ENCODE measurements at places on chromosomes 4 and X.
A peak's percentile ranks its signal among the peaks of the same experiment; 100 is the strongest.

- H3K27ac ChIP-seq = peak overlapping the region; percentile 78
- no peaks in the 10 kb centered on the region for H3K27me3 ChIP-seq
- H3K36me3 ChIP-seq = peaks cover 21% of the 10 kb centered on the region
These were observed 46.9 kb downstream of the TMEM131L start for GRCh38 chr4:153512952-153513500.

GRCh38 chr4:7293703-7294102, 101.4 kb downstream of the SORCS2 start:
- peaks cover 4% of the 10 kb centered on the region for H3K4me1 ChIP-seq
- DNase-seq = no peak
- peaks cover 27% of the 10 kb centered on the region for H3K27me3 ChIP-seq
- H3K27ac ChIP-seq = no peak overlapping the region
- H3K4me3 ChIP-seq = no peak overlapping the region
- no peaks in the 10 kb centered on the region for H3K36me3 ChIP-seq

DNA sequence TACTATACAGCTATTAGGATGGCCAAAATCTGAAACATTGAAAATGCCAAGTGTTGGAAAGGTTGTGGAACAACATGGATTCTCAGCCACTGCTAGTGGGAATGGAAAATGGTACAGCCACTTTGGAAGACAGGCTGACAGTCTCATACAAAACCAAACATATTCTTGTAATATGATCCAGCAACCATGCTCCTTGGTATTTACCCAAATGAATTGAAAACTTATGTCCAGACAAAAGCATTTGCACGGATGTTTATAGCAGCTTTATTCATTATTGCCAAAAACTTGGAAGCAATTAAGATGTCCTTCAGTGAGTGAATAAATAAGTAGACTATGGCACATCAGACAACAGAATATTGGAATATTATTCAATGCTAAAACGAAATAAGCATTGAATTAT, 105.8 kb upstream of the DCLK2 start:
- no peak overlapping the region for H3K4me3 ChIP-seq
- no peak for DNase-seq
- H3K4me1 ChIP-seq = no peaks in the 10 kb centered on the region
- H3K36me3 ChIP-seq = no peaks in the 10 kb centered on the region

- no peaks in the 10 kb centered on the region for H3K27me3 ChIP-seq
These were observed 99.1 kb downstream of the USP9X start for GRCh38 chrX:41184312-41184711.

DNA sequence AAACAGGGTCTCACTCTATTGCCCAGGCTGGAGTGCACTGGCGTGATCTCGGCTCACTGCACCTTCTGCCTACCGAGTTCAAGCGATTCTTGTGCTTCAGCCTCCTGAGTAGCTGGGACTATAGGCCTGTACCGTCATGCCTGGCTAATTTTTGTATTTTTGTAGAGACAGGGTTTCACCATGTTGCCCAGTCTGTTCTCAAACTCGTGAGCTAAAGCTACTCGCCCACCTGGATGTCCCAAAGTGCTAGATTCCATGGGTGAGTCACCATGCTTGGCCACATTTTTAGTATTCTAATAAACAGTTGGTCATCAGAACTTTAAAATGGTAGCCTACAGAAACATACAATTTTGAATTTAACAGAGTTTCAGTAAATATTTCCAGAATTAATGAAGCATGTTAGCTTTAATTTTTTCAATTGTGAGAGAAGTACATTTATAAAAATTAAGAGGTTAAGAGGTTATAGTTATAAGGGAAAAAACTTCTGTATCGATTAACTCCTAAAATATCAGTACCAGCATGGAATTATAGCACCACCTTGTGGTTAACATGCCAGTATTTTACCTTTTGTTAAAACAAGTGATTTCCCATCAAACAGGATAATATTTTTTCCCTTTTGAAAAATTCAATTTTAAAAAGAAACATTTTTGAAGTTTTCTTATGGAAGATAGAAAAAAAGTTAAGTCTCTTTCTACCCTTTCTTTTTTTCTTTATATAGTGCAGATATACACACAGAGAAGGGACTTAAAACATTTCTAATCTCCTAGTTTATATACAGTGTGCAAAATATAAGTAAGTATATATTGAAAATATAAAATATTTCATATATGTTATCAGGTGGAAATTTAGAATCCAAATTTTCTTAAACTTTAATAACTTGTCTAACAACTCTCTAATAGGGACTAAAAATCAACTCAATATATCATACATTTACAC, 35.4 kb downstream of the CEP44 start:
- H3K36me3 ChIP-seq = no peaks in the 10 kb centered on the region
- H3K4me1 ChIP-seq = no peaks in the 10 kb centered on the region
- DNase-seq = peak; percentile 13
- H3K27me3 ChIP-seq = no peaks in the 10 kb centered on the region

DNA sequence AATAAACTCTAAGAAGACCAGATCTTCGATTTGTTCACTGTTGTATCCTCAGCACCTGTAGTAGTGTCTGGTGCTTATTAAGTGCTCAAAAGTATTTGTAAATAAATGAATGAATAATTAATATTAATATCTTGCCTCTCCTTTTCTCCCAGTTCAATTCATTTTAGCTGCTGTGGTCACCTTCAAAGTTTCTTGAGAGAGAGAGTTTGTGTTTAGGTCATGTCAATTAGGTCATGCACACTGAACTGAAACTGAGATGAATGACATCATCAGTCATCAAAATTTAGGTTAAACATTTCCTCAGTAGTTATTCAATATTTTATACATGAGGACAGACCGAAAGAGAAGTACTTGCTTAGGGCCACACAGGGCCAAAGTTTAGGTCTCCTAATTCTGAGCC, 73.5 kb downstream of the ANXA3 start:
- no peaks in the 10 kb centered on the region for H3K36me3 ChIP-seq
- H3K27ac ChIP-seq = no peak overlapping the region

DNA sequence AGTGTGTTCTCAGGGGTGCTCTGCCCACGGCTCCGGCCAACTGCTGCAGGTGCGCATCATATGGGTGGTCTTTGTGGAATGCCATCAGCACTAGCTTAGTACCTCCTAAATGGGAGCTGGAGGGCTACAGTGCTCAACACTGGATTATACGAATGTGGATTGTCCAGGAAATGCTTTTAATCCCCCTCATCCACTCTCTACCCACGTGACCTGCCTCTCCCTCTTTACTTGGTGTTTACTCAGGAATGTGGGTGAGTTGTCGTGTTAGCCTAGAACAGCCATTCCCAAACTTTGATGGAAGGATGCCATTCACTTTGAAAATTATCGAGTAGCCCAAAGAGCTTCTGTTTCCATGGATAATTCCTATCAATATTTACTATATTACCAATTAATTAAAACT, 150.8 kb downstream of the PTTG2 start:
- H3K4me1 ChIP-seq = peaks cover 12% of the 10 kb centered on the region
- no peak for DNase-seq
- no peak overlapping the region for H3K4me3 ChIP-seq
- no peaks in the 10 kb centered on the region for H3K27me3 ChIP-seq
- H3K27ac ChIP-seq = no peak overlapping the region

GRCh38 chr4:76634220-76634619, 199.2 kb downstream of the SHROOM3 start:
- no peaks in the 10 kb centered on the region for H3K27me3 ChIP-seq
- no peak overlapping the region for H3K4me3 ChIP-seq
- no peak overlapping the region for H3K27ac ChIP-seq
- no peak for DNase-seq
- no peaks in the 10 kb centered on the region for H3K4me1 ChIP-seq

- no peak for DNase-seq
- no peak overlapping the region for H3K4me3 ChIP-seq
- peaks cover 41% of the 10 kb centered on the region for H3K27me3 ChIP-seq
These were observed 9.1 kb upstream of the PAGE1 start for GRCh38 chrX:49704691-49705404.

GRCh38 chr4:60129740-60130139, 1070.4 kb upstream of the ADGRL3 start:
- no peaks in the 10 kb centered on the region for H3K4me1 ChIP-seq
- no peak overlapping the region for H3K4me3 ChIP-seq
- H3K36me3 ChIP-seq = no peaks in the 10 kb centered on the region
- H3K27me3 ChIP-seq = no peaks in the 10 kb centered on the region

DNA sequence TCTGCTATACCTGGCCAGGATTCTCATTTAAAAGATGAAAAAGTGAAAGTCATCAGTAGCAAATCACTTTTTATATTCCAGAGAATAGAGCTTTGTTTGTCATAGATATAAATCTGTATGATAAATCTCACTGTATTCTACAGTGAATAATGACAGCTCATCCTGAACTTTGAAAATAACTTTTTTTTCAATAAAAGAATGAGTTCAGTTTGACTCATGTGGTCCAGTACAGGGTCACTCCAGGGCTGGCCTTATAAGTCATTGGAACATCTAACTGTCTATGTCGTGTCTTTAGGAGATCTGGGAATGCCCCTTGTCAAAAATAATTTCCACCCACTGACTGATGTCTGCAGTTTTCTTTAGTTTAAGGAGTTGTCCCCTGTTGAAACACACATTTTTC, 18.5 kb upstream of the CXCL8 start:
- no peak overlapping the region for H3K4me3 ChIP-seq
- no peaks in the 10 kb centered on the region for H3K4me1 ChIP-seq
- H3K36me3 ChIP-seq = no peaks in the 10 kb centered on the region
- DNase-seq = no peak

DNA sequence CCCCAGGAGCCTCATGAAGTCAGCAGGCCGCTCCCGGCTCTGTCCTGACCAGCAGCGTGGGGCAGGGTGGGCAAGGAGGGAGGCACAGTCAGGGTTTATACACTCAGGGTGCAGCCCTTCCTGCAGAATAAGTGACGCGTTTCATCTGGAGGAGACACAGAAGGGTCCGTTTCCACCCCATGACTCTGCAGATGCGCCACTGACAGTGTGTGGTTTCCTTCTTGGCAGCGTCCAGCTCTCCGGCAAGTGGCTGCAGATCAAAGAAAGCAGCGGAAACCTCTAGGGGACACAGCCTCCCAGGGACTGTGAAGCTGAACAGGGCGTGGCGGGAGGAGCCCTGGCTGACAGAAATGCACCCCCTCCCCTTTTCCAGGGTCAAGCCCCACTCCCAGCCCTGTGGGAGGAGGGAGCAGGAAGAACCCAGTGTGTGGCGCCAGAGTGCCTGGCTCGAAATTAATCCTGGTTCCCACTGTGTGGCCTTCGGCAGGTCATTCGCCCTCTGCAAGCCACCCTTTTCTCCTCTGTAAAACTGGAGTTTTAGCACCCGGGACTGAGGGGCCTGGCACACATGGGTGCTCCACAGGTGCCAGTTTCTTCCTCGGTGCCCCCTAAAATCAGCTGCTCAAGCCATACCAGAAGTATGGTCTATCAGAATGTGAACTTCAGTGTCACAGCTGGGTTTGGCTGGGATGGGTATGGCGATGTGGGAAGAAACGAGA, 17.3 kb upstream of the TBC1D14 start:
- no peaks in the 10 kb centered on the region for H3K36me3 ChIP-seq
- H3K4me3 ChIP-seq = no peak overlapping the region
- DNase-seq = no peak
- no peaks in the 10 kb centered on the region for H3K27me3 ChIP-seq
- no peak overlapping the region for H3K27ac ChIP-seq
- H3K4me1 ChIP-seq = peaks cover 11% of the 10 kb centered on the region

- H3K4me3 ChIP-seq = no peak overlapping the region
- no peak overlapping the region for H3K27ac ChIP-seq
- peaks cover 17% of the 10 kb centered on the region for H3K4me1 ChIP-seq
- H3K36me3 ChIP-seq = no peaks in the 10 kb centered on the region
- peaks cover 13% of the 10 kb centered on the region for H3K27me3 ChIP-seq
These were observed 29.3 kb downstream of the CRMP1 start for GRCh38 chr4:5863461-5864113.

GRCh38 chr4:76767983-76768382, 130.0 kb downstream of the SOWAHB start:
- no peak for DNase-seq
- H3K4me1 ChIP-seq = no peaks in the 10 kb centered on the region
- H3K27ac ChIP-seq = no peak overlapping the region

DNA sequence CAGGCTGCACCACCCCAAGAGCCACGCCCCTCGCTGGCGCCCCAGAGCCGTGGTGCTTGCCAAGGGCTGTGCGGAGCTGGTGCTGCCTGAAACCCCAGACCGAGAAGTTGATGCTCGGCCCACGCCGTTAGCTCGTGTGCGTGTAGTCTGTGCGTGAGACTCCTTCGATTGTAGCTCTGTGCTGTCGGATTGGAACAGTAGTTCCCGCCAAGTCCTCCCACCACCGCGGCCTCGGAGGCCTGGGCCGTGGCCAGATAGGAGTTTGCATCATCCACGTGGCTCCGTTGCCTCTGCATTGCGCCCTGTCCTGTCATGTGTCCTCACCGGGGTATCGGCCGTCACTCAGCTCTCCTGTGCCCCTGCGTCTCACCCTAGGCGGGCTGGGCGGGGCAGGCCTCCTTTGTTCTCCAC, 24.2 kb downstream of the TNIP2 start:
- H3K4me3 ChIP-seq = no peak overlapping the region
- H3K27ac ChIP-seq = peak overlapping the region; percentile 30
- peaks cover 16% of the 10 kb centered on the region for H3K36me3 ChIP-seq
- no peak for DNase-seq

DNA sequence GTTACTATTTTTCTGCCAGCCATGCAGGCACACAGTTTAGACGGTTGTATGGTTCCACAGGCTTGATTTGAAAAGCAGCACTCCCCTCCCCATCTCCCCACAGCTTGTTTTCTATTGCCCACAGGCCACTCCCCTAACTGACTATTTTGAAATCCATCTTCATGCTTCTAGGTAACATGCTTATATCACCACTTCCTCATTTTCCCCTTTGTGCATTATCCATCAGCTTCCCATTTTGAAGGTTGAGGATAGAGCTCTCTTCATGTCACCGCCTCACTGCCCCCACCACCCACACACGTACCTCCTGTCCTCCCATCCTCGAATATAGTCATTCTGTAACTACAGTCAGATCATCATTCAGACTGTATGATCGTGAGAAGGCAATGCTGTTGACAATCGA, 224.7 kb downstream of the MID1 start:
- DNase-seq = peak; percentile 2
- H3K4me3 ChIP-seq = no peak overlapping the region
- peaks cover 6% of the 10 kb centered on the region for H3K27me3 ChIP-seq
- peaks cover 29% of the 10 kb centered on the region for H3K4me1 ChIP-seq
- H3K36me3 ChIP-seq = no peaks in the 10 kb centered on the region
- peak overlapping the region; percentile 46 for H3K27ac ChIP-seq
